ENCODE measurements at places on chromosomes 6 and 20.

GRCh38 chr20:54344832-54345231 is 130.6 kb upstream of the DOK5 start:
- DNase-seq, result no peak

GRCh38 chr6:38517005-38517404 is 122.7 kb downstream of the BTBD9 start:
- DNase-seq, result no peak

- DNase-seq, result no peak
Observed at GRCh38 chr6:36227379-36228228, 31.1 kb downstream of the BRPF3 start.

DNA sequence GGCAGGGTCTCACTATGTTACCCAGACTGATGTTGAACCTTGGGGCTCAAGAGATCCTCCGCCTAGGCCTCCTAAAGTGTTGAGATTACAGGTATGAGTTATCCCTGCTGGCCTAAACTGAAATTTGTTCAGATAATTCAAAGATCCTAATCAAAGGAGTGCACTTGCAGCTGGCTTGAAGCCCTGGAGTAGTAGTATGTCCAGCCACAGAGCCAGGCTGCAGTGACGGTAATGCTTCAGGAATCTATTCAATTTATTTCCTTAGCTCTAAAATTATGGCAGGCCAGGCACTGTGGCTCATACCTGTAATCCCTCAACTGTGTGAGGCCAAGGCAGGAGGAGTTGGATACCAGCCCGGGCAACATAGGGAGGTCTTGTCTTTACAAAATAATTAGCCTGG is 1.4 kb upstream of the DDX43 start:
- no peak for DNase-seq

GRCh38 chr6:64547594-64548268 is 912.1 kb downstream of the PHF3 start:
- DNase-seq, result no peak

DNA sequence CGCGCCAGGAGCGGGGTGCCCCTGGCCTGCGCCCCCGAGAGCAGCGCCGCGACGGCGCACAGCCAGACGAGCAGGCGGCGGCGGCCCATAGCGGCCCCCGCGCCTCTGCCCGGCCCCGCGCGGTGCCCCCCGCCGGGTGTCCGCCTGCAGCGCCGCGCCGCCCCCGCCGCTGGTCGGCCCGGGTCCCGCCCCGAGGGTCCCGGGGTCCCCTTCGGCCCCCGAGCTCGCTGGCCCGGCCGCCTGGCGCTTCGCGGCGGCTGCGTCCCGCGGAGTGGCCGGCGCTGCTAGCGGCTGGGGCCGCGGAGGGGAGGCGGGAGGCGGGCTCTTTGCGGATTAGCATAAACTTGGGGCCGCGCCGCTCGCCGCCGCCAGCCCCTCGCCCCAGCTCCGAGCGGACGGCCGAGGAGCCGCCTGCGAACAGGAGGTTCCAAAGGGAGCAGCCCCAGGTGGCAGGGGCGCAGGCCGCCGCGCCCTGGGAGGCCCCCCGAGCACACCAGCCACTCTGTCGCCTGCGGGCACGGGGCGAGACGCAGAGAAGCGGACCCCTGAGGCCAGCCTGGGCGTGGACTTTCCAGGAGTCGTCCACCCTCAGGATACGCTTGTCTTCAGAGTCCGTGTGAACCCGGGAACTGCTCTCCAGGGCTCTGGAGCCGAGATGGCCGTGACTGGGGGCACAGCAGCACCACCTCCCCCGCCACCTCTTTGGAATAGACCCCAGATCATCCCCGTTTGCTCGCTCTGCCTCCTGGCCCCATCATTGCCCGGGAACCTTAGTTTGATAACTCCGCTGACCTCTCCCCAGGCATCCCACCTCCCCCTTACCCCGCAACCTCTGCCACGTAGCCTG is at the start of gene EMILIN3:
Gene EMILIN3, minus strand, starts transcription at position 273 of the 847 bp plus-strand sequence. Its CDS starts 184 bp downstream, at position 89.
- DNase-seq, result no peak

GRCh38 chr20:58102744-58103516 is 125.5 kb downstream of the ANKRD60 start:
- DNase-seq, result peak; percentile 22

DNA sequence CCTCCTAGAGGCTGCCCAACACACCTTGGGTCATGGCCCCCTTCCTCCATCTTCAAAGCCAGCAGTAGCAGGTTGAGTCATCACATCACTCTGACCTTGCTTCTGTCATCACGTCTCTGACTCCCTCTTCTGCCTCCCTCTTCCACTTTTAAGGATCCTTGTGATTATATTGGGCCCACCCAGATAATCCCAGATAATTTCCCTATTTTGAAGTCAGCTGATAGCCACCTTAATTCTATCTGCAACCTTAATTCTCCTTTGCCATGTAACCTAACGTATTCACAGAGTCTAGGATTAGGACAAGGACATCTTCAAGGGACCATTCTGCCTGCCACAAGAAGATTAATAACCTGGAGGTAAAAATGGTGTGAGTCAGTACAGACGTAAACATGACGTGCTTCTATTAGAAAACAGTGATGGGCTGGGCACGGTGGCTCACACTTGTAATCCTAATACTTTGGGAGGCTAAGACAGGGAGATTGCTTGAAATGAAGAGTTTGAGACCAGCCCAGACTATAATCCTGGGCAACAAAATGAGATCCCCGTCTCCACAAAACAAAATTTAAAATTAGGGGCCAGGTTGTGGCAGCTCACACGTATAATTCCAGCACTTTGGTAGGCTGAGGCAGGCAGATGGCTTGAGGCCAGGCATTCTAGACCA is 3.3 kb downstream of the ZSWIM3 start:
- DNase-seq, result no peak

DNA sequence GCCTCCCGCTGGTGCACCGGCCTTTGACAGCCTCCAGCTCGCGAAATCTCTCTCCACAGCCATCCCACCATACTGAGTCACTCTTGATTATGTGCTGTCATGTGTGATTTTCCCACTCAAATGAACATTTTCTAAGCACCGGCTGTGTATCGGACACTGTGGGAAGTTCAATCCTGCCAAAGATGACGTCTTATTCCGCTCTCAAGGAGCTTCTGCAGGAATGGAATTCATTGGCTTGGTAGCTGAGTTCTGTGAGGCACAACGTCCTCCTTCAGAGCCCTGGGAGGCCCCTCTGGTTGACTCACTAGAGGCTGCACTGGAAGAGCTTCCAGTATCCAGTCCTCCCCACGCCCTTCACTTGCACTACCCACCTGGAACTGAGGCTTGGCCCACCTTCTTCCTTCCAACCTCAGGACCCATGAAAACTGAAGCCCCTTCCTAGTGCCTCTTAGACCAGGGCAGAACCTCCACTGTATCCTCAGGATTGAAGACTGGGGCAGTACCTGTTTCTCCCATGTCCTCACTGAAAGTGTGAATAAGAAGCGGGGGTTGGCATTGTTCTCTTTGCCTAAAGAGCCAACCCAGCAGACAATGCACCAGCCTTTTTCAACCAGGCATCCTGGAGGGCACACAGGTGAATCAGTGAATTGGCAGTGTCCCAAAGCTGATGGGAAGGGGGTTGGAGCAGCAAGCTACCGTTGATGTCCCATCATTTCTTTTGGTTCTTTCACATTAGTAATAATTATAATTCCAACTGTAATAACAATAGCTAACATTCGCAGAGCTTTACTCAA is 1.7 kb downstream of the UNC5CL start:
- no peak for DNase-seq

- DNase-seq, result peak; percentile 36
Observed at GRCh38 chr20:51661609-51662178, 106.5 kb downstream of the ATP9A start.

DNA sequence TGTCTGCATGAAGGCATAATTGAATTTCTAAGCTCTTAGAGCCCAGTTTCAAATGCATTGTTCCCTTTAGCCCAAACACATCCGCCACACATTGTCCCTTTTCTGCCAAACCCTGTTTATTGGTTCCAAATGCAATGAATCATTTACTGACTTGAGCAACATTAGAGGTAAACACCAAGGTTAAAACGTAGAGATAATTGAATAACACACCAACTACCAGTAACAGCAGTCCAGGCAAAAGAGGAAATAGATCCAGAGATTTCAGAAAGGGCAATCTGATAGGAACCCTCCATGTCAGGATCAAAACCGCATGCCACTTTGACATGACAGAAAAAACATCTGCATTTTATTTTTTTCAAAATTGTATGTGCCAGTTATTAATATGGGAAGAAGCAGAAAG is 114.8 kb downstream of the PKHD1 start:
- no peak for DNase-seq

GRCh38 chr6:73231986-73232391 is 6.7 kb upstream of the KHDC1L start:
- no peak for DNase-seq

- DNase-seq, result no peak
Observed at GRCh38 chr6:157505912-157506491, 125.0 kb downstream of the ZDHHC14 start.

- DNase-seq, result no peak
Observed at GRCh38 chr20:58699623-58700107, 7.1 kb downstream of the NPEPL1 start.

GRCh38 chr6:75281653-75282052 is 2.9 kb downstream of the TMEM30A start:
- DNase-seq, result no peak

GRCh38 chr6:11278207-11278559 is 45.7 kb upstream of the NEDD9 start:
- DNase-seq, result no peak

DNA sequence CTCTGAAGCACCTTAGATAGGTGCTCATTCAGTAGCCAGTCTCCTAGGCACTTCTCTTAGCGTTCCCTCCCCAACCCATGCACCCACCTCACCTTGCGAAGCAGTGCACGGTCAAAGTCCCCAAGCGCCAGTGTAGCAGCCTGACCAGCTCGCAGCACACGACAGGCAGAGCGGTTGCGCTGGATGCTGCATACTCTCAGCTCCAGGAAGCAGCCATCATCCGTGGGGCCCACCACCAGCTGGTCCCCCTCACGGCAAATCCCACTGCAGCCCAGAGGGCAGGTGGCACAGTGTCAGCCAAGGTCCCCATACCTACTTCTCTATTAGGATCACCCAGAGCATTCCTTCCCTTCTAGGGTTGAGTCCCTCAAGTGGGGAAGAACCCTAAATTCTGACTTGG is 6.5 kb downstream of the GTPBP2 start:
- DNase-seq, result no peak

GRCh38 chr6:125858427-125859320 is 67.9 kb downstream of the NCOA7 start:
- DNase-seq, result no peak

- no peak for DNase-seq
Observed at GRCh38 chr20:51077686-51078060, 54.8 kb upstream of the KCNG1 start.

GRCh38 chr6:15403094-15403755 is 157.4 kb downstream of the JARID2 start:
- DNase-seq, result no peak

DNA sequence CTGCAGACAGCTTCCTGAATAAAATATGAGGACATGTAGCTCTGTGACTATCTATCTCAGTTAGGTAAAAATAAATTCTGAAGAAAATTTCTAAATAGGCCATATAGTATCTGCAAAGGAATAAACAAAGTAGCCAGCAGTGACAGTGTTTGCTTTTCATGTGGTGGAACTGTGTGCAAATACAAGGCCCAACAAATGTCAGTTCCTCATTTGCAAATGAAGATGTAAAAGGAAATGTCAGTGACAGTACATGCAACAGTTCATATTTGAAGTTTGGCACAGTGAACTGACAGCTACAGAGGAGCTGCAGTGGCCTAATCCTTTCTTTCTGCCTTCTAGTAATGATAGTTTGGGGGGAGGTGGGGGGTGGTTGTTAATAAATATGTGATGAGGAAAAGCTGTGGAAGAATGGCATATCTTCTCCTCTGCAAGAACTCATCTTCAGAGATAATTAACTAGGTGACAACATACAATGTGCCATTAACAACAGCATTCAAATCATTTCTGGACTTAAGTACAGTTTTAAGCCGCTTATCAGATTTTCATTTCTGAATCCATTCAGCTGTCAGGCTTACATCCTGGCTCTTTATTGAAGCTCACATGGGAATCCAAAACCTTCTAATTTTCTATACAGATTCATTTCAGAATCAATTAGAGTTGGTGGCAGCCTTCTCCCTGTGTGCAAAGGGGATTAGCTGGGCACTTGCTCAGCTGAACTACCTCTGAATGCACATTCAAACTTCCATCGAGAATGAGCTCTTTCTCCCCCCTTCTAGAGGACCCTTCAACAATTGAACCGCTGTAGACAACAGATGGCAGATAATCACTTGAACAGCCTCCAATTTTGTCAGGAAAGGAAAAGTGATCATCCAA is 1059.0 kb upstream of the EPHA7 start:
- no peak for DNase-seq

DNA sequence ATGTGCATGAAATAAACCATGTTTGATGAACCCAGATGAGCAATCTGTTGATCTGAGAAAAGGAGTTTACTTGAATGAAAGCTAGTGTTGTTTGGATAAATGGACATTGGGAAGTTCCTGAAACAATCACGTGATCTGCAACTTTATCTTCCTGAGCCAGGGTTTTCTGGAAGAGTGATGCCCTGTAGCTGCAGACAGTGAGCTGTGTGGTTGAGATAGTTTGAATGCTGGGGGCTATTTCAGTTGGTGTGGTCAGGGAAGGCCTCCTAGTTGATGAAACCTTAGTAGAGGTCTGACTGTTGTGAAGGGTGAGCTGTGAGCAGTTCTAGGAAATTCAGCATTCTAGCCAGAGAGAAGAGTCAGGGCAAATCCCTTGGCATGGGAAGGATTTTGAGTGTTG is 643.7 kb downstream of the UTRN start:
- DNase-seq, result no peak
